ENCODE measurements at places on chromosomes 12 and 14.

DNA sequence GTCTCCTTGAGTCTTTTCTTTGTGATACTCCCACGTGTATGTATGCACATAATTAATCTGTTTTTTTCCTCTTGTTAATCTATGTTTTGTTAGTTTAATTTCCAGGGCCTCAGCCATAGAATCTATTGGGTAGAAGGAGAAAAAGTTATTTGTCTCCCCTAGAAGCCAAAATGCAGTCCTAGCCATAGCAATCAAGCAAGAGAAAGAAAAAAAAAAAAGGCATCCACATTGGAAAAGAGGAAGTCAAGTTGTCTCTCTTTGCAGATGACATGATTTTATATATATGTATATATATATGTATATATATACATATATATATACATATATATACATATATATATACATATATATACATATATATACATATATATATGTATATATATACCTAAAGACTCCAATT is 25.4 kb upstream of the ETV6 start:
- no peak for DNase-seq

DNA sequence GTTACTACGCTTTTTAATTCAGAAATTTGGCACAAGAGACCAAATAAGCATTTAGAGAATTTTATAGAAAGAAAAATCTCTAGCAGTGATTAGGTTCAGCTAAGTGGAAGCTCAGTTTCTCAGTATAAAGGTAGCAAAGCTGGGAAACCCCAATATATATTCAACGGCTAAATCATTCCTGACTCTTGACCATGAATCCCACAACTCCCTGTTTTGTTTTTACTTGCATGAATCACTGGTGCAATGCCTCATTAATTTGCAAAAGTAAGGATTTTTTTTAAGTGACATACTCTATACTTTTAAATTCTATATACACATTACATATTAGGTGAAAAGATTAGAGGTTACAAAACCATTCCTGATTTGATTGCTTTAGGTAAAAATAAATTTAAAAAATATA is 74.3 kb upstream of the PLEKHG7 start:
- no peak for DNase-seq

DNA sequence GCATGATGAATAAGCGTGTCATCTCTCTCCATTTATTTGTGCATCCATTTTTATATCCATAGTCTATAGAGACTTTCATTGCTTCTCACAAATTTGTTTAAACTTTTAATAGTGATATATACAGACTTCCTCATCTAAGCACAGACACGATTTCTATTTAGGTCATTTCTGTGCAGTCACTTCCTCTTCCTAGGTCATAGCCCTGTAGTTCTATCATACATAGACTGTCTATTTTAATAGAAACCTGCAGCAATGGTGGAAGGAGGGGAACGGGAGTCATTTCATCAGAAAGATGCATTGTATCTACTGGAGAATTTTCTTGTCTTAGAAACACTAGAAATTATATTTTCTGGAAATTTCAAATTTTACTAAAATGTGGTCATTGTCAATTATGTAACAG is 133.4 kb upstream of the FGD4 start:
- no peak for DNase-seq

GRCh38 chr14:39491134-39491571 is 58.9 kb upstream of the FBXO33 start:
- DNase-seq = no peak

- no peak for DNase-seq
These were observed 1.9 kb upstream of the KRT79 start for GRCh38 chr12:52836042-52836466.

DNA sequence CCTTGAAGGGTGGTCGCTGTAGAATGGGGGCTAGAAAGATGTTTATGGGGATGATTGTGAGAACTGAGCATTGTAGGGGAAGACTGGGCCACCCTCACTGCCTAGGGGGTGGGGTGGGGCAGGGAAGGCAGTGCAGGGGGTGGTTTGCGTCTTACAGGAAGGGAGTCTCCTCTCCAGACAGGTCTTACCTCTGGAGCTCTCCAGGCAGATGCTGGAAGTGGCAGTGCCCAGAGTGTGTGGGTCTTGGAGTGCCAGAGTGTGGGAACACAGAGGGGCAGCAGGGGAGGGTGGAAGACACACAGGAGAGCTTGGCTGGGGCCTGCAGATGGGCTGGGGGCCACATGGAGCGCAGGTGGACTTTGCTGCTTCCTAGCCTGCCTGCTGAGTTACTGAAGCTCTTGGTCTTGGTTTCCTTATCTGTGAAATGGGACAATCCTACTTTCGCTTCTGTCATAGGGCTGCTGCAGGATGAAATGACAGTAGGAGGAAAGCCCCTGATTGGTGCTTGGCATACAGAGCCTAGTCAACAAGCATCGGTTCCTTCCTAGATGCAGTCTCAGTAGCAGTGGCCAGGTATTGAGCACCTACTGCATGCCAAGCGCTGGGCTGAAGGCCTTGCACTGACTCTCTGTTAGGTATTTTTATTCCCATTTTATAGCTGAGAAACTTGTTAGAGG is 118.3 kb downstream of the SLC25A47 start:
- DNase-seq = no peak

GRCh38 chr14:99327050-99327449 is 55.1 kb upstream of the BCL11B start:
- no peak for DNase-seq

GRCh38 chr14:53692885-53693284 is 263.7 kb downstream of the BMP4 start:
- DNase-seq = no peak

- DNase-seq = no peak
These were observed 164.1 kb upstream of the NTF3 start for GRCh38 chr12:5267603-5268423.

DNA sequence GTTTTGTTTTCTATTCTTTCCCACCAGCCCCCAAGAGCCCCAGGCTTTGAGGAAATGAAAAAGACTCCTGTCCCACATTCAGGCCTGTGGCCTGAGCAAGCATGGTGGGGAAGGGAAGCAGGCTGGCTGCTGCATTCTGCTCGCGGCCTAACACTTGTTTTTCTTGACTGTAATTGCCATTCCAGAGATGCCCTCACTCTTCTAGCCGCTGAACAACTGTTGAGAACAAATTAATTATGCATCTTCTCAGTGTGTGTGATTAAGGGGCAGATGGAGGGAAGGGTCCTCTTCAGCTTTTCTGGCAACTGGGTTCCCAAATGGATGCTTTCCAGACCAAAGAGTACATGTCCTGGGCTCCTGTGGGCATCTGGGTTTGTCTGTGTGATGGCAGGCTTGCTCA is 43.3 kb downstream of the ADCK1 start:
- DNase-seq = no peak
